Astrocyte (in vitro differentiated cells and primary cell): ENCODE measurements at places on chromosomes 12 and 14.

GRCh38 chr14:26719514-26719913 is 121.7 kb upstream of the NOVA1 start:
- H3K36me3 ChIP-seq: no peaks in the 10 kb centered on the region
- peak; percentile 78 for DNase-seq
- no peaks in the 10 kb centered on the region for H3K4me1 ChIP-seq

- H3K36me3 ChIP-seq: no peaks in the 10 kb centered on the region
- H3K4me1 ChIP-seq: peaks cover 26% of the 10 kb centered on the region
- no peak overlapping the region for H3K27ac ChIP-seq
- no peak for DNase-seq
- no peaks in the 10 kb centered on the region for H3K27me3 ChIP-seq
These were observed 27.1 kb downstream of the CCDC92 start for GRCh38 chr12:123945287-123946151.

GRCh38 chr14:97946240-97946639 is 1149.1 kb downstream of the VRK1 start:
- H3K36me3 ChIP-seq: no peaks in the 10 kb centered on the region
- H3K27me3 ChIP-seq: no peaks in the 10 kb centered on the region
- no peak overlapping the region for H3K27ac ChIP-seq
- DNase-seq: no peak

- no peaks in the 10 kb centered on the region for H3K4me1 ChIP-seq
- H3K27ac ChIP-seq: no peak overlapping the region
- H3K27me3 ChIP-seq: no peaks in the 10 kb centered on the region
- H3K4me3 ChIP-seq: no peak overlapping the region
These were observed 133.0 kb upstream of the C14orf180 start for GRCh38 chr14:104446611-104447010.

DNA sequence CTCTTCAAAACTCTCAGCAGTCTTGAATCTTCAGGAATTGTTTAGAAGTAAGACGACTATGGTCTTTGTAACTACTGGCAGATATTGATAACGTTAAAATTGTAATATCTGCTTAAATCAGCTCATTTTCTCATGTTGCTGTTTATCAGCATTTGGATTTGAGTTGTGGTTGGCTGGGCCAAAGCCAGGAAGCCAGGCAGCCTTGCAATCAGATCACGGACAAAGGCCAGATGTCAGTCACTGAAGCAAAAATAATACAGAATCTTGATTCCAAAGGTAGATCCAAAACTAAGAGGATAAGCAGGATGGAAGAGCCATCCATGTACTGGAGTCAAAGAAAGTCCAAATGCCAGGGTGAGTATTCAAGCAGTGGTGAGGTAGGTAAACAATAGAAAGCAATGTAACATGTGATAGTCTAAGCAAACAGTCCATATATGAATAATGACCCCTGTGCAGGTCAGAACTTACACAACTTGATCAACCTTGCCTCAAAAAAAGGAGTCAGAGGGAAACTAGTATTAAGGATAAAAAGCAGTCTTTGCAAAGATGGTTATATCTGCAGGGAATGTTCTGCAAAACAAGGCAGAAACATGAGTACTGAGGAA is 95.8 kb upstream of the RAP1B start:
- H3K27me3 ChIP-seq: no peaks in the 10 kb centered on the region
- H3K27ac ChIP-seq: no peak overlapping the region
- no peaks in the 10 kb centered on the region for H3K4me1 ChIP-seq
- DNase-seq: no peak
- no peaks in the 10 kb centered on the region for H3K36me3 ChIP-seq
- no peak overlapping the region for H3K4me3 ChIP-seq
